ENCODE measurements at places on chromosomes 5 and 9.

DNA sequence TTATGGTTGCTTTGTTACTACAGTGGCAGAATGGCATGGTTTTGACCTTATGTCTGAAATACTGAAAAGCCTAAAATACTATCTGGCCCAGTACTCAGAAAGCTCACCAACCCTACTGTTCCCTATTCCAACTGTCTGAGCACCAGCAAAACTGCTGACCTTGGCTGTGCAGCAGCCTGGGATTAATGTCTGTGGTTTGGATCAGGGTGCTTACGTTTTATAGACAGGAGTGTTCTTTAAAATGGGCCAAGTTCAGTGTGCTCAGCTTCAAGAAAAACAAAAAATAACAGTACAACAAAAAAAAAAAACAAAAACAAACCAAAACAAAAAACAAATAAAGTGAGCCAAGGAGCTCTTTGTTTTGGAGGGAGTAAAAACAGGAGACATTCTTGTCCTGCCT lies 36.4 kb downstream of the SLC28A3 start:
- DNase-seq = no peak

DNA sequence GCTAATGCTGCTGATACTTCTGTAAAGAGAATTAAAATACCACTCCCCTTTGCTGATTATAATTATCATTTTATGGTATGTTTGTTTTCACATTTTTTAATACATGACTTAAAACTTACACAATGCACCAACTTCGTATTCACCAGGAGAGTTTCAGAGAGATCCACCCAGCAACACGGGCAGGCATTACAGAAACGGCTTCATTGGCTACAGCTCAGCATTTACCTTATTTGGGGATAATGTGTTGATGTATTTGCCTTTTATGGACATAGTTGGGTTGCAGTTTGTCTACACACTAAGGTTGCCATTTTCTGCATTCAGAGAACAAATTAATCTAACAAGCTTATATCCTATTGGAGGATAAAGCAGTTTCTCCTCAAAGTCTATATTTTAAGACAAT lies 423.6 kb downstream of the PRDM9 start:
- DNase-seq = no peak

DNA sequence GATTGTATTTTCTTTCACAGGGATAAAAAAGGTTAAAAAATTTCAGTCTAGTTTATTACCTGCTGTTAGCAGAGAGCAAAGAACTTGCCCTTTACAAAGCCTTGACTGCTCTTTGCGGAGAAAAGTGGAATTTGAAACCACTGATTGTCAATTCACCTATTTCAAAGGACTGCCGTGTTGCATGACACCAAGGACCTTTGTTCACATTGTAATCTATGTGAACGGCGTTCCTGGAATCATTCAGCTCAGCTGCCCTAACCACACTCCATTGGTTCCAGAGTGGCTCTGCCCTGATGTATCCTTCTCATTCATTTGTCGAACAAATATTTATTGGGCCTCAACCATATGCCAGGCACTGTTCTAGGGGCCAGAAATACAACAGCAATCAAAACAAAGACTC lies 377.5 kb upstream of the RFX3 start:
- no peak for DNase-seq

GRCh38 chr5:61658592-61659008 lies 326.5 kb downstream of the ZSWIM6 start:
- DNase-seq = peak; percentile 82

GRCh38 chr5:141506381-141507155 lies 17.7 kb downstream of the PCDHGC5 start:
- no peak for DNase-seq

DNA sequence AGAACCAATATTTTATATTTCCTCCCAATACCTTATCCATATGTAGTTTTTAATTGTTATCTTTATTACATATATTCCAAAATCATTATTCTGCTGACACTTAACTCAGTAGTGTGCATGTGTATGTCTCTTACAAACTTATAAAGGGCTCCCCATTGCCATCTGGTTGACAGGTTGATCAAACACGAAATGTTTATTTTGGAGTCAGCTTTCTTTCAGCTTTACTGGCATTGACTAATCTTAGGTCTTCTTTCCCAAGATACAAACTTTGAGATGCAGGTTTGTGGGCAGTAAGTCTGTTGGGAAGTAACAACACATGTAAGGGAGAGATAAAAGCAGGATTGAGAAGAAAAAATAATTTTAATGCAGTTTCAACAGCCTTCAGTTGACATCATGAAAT lies 716.0 kb upstream of the CHD1 start:
- DNase-seq = no peak

DNA sequence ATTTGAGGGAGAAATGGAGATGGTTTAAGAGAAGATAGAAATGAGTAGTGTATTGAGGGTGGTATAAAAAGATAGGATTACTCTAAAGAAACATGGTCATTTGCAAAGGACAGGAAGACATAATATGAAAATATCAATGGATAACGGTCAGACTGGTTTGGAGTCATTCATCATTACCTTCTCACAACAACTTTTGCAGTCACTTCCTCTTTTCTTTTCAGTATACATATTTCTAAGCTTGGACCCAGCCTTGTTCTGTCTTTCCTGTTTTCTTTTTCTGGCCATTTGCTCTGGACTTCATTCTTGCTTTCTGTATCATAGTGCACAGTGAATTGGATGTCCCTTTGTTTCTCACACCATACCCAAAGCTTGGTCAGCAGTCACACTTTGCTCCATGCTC lies 966.5 kb upstream of the TYRP1 start:
- no peak for DNase-seq

DNA sequence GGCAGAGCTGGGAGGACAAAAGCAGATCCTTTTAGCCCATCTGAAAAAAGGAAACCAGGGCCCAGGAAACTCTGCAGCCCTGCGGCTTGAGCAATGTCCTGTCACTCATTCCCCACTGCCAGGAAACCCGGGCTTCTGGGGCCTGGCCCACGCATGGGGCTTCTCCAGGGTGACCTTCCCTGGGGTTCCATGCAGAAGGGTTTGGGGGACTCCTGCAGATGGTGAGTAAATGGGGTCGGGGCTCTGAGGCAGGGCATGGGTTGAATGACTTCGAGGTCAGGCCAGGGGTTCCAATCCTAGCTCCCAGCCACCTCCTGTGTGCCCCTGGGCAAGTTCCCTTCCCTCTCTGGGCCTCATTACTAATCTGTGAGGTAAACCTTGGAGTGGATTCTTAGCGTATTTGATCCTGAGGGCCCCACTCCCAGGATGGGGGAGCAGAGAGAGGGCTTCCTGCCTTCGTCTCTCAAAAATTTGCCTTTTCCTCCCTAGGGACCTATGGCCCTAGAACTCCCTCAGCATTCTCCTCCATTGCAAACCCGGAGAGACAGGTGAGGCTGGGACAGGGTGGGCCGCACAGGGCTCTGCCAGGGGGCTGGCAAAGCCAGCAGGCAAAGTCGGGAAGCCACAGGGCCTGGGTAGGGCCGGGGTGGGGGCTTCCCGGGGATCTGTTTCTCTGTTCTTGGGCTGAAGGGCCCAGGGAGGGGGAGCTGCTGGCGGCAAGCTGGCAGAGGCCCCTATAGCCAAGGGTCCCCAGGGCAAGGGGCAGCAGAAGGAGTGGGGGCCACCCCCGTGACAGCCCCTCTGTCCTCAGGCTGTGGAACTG lies 25.8 kb downstream of the ADGRD2 start:
- no peak for DNase-seq

DNA sequence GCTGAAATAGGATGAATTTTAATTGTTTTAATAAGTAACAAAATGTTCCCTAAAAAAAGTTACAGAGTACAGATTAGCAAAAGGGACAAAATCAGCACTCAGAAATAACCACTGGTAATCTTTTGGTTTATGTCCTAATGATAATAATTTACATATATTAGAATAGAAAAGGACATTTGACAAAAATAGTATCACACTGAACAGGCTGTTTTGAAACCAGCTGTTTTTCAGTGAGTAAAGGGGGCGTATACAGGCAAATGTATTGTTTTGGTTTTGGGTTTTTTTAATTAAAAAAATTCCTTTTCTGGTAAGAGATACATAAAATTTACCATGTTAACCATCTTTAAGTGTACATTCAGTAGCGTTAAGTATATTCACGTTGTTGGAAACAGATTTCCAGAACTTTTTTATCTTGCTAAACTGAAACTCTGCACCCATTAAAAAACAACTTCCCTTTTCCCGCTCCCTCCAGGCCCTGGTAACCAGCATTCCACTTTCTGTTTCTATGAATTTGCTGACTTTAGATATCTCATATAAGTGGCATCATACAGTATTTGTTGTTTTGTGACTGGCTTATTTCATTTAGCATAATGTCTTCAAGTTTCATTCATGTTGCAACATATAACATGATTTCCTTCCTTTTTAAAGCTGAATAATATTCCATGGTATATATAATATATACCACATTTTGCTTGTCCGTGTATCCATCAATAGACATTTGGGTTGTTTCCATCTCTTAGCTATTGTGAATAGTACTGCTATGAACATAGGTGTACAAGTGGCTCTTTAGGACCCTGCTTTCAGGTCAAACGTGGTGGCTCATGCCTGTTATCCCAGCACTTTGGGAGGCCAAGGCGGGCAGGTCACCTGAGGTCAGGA lies 20.6 kb upstream of the LARP1 start:
- no peak for DNase-seq

GRCh38 chr5:147732291-147732883 lies 50.1 kb downstream of the JAKMIP2 start:
- DNase-seq = no peak

DNA sequence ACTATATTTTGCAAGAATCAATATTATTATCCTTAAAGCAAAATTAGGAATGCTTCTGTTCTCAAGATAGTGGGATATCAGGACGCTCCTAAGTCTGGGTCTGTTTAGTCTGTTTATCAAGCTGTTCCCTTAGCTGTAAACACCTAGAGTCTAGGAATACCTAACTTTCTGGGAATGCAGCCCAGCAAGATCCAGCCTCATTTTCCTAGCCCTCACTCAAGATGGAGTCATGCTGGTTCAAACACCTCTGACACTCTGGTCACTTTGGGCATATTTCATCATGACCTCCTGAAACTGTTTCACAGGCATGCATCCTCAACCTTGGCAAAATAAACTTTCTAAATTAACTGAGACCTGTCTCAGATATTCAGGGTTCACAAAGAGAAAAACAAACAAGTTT lies 14.4 kb upstream of the MRPS30 start:
- DNase-seq = no peak
